Spleen (tissue), 13 donors: ENCODE measurements at places on chromosomes 5 and 9. TPM values are rescaled to one million over a fixed set of nuclear protein-coding genes. Genes with fewer than 3 reads are reported as not detected.

GRCh38 chr5:66322786-66323528, 178.9 kb downstream of the SREK1 start:
- DNase-seq: no peak
- H3K4me1 ChIP-seq: no peaks in the 10 kb centered on the region
- H3K27ac ChIP-seq: no peak overlapping the region
- no peak overlapping the region for H3K4me3 ChIP-seq

DNA sequence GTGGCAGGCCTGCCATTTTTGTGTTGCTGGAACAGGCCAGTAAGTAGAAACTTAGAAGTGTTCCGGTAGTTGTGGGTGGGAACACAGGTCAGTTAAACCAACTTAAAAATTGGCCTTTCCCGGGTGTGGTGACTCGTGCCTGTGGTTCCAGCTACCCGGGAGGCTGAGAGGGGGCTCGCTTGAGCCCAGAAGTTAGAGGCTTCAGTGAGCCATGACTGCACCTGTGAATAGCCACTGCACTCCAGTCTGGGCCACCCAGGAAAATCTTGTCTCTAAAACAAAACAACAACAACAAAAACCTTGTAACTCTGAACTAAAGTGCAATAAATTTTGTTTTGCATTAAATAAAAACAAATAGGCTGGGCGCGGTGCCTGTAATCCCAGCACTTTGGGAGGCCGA, 1.4 kb upstream of the NHP2 start:
- H3K27ac ChIP-seq: no peak overlapping the region
- H3K4me3 ChIP-seq: no peak overlapping the region
- DNase-seq: no peak
- H3K27me3 ChIP-seq: no peaks in the 10 kb centered on the region
- H3K4me1 ChIP-seq: peaks cover 31% of the 10 kb centered on the region

GRCh38 chr5:35857606-35858205, 1.0 kb downstream of the IL7R start:
- H3K4me3 ChIP-seq: peak overlapping the region; percentile 38
- H3K36me3 ChIP-seq: no peaks in the 10 kb centered on the region
- H3K27ac ChIP-seq: peak overlapping the region; percentile 90
- peaks cover 20% of the 10 kb centered on the region for H3K4me1 ChIP-seq

GRCh38 chr5:1718669-1719068, 81.0 kb downstream of the MRPL36 start:
- no peaks in the 10 kb centered on the region for H3K27me3 ChIP-seq
- H3K4me3 ChIP-seq: no peak overlapping the region
- DNase-seq: no peak
- no peak overlapping the region for H3K27ac ChIP-seq

DNA sequence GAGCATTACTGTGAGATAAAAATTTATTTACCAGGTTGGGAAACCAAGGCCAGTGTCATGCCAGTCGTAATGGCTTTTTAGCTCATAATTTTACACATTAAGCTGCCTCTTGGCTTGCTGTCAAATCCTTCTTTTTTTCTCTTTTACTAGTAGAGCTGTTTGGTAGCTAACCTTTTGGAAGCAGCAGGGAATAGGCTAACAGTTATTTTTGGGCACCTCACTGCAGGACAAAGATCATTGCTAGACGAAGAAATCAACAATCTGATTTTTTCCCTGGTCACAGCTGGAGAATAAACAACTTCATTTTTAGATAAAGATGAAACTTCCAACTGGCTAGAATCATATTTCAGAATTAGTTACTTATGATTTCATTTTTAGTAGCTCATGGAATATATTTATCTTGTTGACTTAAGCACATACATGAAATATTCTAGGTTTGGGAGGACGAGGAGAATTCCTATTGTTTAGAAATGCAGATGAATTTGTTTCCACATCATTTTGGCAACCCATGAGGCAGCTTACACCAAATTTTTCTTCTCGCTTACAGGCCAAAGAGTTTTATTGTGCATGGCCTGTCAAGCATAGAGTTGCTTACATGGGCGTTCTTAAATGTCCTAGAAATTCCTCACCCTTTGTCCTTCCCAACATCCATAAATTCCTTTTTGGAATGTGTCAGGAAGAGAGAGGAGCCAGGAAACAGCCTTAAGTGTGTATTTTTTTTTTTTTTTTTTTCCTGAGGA, 19.6 kb downstream of the TNC start:
- H3K27ac ChIP-seq: no peak overlapping the region
- no peak for DNase-seq
- no peaks in the 10 kb centered on the region for H3K4me1 ChIP-seq
- H3K27me3 ChIP-seq: no peaks in the 10 kb centered on the region
- H3K4me3 ChIP-seq: no peak overlapping the region
- no peaks in the 10 kb centered on the region for H3K36me3 ChIP-seq

DNA sequence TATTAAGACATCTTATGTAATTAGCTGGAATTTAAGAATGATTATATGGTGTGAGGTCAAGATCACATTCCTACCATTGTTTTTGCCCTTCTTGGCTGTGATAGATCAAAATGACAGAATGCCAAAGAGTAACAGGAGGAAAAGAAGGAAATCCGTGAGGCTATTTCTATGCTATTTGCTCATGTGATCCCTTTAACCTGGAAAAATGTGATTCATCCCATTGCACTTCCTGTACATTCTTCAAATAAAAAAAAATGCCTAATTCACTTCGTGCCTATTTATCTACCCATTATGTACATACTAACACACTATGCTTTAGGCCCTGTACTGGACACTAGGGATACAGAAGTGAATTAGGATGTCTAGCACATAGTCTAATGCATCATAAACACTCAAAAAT, 154.1 kb upstream of the PAPPA start:
- no peaks in the 10 kb centered on the region for H3K4me1 ChIP-seq
- no peak overlapping the region for H3K27ac ChIP-seq
- H3K4me3 ChIP-seq: no peak overlapping the region
- H3K27me3 ChIP-seq: no peaks in the 10 kb centered on the region

DNA sequence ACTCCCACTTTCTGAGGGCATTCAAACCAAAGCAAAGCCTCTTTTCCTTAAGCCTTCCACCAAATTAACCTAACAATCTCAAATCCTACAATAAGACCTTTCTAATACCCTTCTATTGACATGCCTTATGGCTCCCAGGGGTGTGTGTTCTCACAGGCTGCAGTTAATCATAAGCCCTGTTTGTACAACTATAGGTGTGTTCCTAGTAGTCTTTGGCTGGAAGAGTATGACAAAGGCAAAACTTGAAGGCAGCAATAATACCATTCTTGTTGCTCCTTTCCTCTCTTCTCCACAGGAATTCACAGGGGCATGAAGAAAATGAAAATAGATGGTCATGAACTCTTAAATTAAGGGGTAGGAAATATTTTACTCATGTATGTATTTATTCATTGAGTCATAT, 10.9 kb upstream of the FBXO38 start:
- DNase-seq: no peak
- no peaks in the 10 kb centered on the region for H3K36me3 ChIP-seq
- H3K27me3 ChIP-seq: no peaks in the 10 kb centered on the region
- no peaks in the 10 kb centered on the region for H3K4me1 ChIP-seq
- H3K27ac ChIP-seq: no peak overlapping the region
- H3K4me3 ChIP-seq: no peak overlapping the region

GRCh38 chr9:30943446-30944224, 1440.8 kb upstream of the ACO1 start:
- no peaks in the 10 kb centered on the region for H3K27me3 ChIP-seq
- H3K36me3 ChIP-seq: no peaks in the 10 kb centered on the region

- no peak overlapping the region for H3K4me3 ChIP-seq
- no peaks in the 10 kb centered on the region for H3K36me3 ChIP-seq
- H3K27me3 ChIP-seq: no peaks in the 10 kb centered on the region
- no peak for DNase-seq
These were observed 97.8 kb upstream of the IQGAP2 start for GRCh38 chr5:76305269-76305668.

GRCh38 chr5:135221187-135221473, 177.9 kb downstream of the MACROH2A1 start:
- H3K36me3 ChIP-seq: no peaks in the 10 kb centered on the region
- peaks cover 1% of the 10 kb centered on the region for H3K27me3 ChIP-seq
- peak; percentile 30 for DNase-seq
- no peak overlapping the region for H3K4me3 ChIP-seq
- no peaks in the 10 kb centered on the region for H3K4me1 ChIP-seq

- no peak overlapping the region for H3K4me3 ChIP-seq
- no peaks in the 10 kb centered on the region for H3K4me1 ChIP-seq
- no peak overlapping the region for H3K27ac ChIP-seq
- no peaks in the 10 kb centered on the region for H3K27me3 ChIP-seq
- DNase-seq: no peak
These were observed 256.9 kb downstream of the DMAC1 start for GRCh38 chr9:7542693-7543092.

DNA sequence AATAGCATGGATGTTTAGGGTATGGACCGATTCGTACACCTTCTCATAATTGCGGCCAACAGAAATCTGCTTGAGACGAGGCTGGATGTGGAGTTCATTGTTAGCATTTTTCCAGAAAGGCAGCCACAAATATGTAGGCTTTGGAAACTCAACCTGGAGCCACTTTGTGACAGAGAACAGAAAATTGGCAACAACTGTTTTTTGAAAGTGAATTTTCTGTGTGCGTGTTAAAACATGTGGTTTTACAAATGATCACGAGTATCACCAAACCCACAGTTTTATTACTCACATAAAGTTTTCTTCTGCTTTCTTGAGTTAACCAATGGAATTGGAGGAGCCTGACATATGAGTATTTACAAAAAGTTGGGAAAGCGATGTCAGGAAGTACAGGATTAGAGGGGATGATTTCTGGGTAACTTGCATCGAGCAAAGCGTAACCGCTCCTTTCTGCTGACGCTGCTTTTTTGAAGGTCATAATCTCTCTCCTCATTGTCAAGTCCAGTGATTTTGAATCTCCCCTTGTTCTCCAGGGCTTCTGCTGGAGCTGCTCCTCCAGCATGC, 138.5 kb upstream of the TAF11L2 start:
- no peak for DNase-seq
- H3K36me3 ChIP-seq: no peaks in the 10 kb centered on the region
- H3K27ac ChIP-seq: no peak overlapping the region
- no peaks in the 10 kb centered on the region for H3K4me1 ChIP-seq
- no peaks in the 10 kb centered on the region for H3K27me3 ChIP-seq
- no peak overlapping the region for H3K4me3 ChIP-seq

DNA sequence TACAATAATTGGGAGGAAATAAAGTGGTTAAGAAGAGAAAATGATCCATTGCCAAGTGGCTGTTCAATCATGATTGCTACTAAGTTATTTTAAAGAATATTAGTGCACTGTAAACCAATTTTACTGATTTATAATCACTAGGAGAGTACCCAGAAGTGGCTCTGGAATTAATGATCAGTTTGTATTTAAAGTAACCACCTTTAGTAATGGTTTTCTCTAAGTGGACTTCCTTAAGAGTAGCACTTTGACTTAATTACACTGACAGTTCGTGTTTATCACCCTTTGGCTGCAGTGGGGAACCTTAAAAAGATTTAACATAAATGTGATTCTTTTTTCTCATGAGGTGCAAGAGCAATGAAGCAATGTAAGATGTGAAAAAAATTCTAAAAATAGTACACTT, 310.8 kb downstream of the CDH12 start:
- H3K27ac ChIP-seq: no peak overlapping the region
- H3K36me3 ChIP-seq: no peaks in the 10 kb centered on the region
- H3K27me3 ChIP-seq: no peaks in the 10 kb centered on the region
- no peaks in the 10 kb centered on the region for H3K4me1 ChIP-seq

DNA sequence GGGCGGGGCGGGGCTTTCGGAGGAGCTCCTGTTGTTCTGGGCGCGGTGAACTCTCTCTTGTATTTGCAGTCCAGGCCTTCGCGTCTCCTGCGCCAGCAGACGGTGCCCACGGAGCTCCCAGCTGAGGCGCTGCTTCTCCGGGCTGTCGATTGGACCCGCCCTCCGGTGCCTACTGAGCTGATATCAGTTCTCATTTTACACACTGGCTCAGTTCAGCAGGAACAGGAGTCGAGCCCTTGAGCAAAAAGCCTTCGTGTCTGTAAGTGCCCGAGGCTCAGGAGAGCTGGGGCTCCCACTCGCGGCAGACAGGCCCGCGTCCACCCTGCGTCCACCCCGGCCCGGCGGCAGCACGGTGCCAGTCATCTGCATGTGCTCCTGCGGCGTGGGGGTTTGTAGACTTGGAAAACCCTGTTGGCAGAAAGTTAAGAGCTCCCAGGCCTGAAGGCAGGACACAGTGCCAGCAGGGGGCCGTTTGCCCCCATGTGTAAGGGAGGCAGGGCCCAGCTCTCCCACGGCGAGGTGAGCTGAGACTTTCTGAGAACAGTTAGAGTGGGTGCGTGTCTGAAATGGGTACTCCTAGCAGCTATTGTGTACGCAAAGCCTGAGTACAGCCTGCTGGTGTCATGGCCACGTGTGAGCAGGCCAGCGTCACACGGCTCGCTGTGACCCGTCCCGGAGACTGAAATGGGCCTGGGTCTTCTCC, 231.5 kb downstream of the FANCC start:
- H3K27ac ChIP-seq: no peak overlapping the region
- H3K27me3 ChIP-seq: no peaks in the 10 kb centered on the region
- DNase-seq: peak; percentile 73

DNA sequence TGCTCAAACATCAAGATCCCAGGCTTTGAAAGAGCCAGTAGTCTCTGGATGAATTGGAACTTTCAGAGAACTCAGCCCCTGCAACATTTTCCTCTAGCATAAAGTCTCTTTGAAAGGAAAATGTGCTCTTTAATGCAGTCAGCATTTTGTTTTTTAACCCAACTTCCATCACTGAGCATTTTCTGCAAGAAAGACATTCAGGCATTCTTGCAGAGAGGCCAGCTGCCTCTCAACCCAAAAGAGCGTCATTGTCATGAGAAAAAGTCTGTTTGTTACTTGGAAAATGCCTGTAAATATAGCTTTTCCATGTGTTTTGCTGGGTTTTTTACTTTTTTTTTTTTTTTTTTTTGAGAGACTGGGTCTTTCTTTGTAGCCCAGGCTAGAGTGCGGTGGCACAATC, 225.0 kb downstream of the ADAMTSL1 start:
- no peaks in the 10 kb centered on the region for H3K36me3 ChIP-seq
- H3K4me1 ChIP-seq: no peaks in the 10 kb centered on the region
- H3K27me3 ChIP-seq: no peaks in the 10 kb centered on the region

GRCh38 chr9:109101810-109102209, 17.9 kb downstream of the TMEM245 start:
- H3K27ac ChIP-seq: no peak overlapping the region
- DNase-seq: no peak
- H3K4me3 ChIP-seq: no peak overlapping the region
- no peaks in the 10 kb centered on the region for H3K27me3 ChIP-seq
- H3K4me1 ChIP-seq: peaks cover 17% of the 10 kb centered on the region

- no peaks in the 10 kb centered on the region for H3K36me3 ChIP-seq
- H3K4me3 ChIP-seq: no peak overlapping the region
- H3K4me1 ChIP-seq: no peaks in the 10 kb centered on the region
- no peak for DNase-seq
These were observed 483.0 kb upstream of the CDH18 start for GRCh38 chr5:20470997-20471396.

Gene ZNF79
- 4.1 TPM for polyA plus RNA-seq

Gene INSL4
- not detected for polyA plus RNA-seq

Gene MEIKIN
- not detected for polyA plus RNA-seq

Gene APBA1
- polyA plus RNA-seq: 0.41 TPM

Gene CYLC2
- polyA plus RNA-seq: not detected

Gene IPO11
- polyA plus RNA-seq: 7.8 TPM

Gene PIP5KL1
- 0.13 TPM for polyA plus RNA-seq
